ENCODE measurements at places on chromosomes 6 and 20. TPM values are rescaled to one million over a fixed set of nuclear protein-coding genes. Genes with fewer than 3 reads are reported as not detected.

FOXA2 gene
- 17.5 TPM for total RNA-seq

GRCh38 chr6:151431337-151431736, 20.6 kb downstream of the RMND1 start:
- no peak overlapping the region for H3K4me3 ChIP-seq
- DNase-seq, result no peak
- peaks cover 7% of the 10 kb centered on the region for H3K4me1 ChIP-seq
- H3K27ac ChIP-seq, result no peak overlapping the region
- peaks cover 27% of the 10 kb centered on the region for H3K36me3 ChIP-seq
- no peaks in the 10 kb centered on the region for H3K27me3 ChIP-seq

DNA sequence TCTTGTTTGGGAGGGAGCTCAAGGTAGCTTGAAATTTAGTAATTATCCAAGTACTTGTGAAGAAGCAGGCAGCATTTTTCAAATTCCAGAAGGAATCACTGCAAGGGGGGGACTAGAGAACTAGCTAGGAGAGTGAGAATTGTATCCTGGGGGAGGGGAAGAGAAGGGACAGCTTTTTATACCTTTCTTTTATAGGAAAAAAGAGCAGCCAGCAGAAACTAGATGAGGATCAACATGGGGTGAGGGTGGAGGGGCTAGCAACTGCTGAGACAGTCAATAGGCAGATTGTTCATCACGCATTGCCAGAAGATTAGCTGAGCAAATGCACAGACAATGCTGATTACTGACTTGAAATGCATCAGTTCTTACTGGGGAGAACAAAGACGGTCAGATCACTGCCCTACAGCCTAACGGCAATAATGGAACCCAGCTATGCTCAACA, 514.3 kb upstream of the CITED2 start:
- peak overlapping the region; percentile 8 for H3K4me3 ChIP-seq
- H3K4me1 ChIP-seq, result peaks cover 35% of the 10 kb centered on the region
- peak overlapping the region; percentile 47 for H3K27ac ChIP-seq
- DNase-seq, result no peak
- H3K36me3 ChIP-seq, result peaks cover 4% of the 10 kb centered on the region

DNA sequence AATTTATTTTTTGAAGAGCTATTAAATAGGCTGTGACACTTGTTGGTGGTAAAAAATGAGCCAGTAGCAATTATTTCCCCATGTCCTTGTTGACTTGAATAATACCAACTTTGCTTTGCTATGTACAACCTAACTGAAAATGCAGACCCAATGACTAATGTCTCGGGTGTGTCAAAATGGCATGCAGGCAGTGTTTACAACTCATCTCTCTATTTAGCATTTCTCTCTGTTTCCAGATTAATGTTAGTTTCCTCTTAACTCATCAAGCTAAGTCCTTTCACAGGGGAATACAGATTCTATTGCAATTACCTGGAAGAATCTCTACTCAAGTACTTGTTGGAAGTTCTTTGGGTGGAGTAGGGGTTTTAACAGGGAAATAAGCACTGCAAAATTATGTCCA, 504.4 kb downstream of the BCKDHB start:
- peak overlapping the region; percentile 63 for H3K27ac ChIP-seq
- no peak for DNase-seq
- no peaks in the 10 kb centered on the region for H3K27me3 ChIP-seq
- no peaks in the 10 kb centered on the region for H3K4me1 ChIP-seq
- peaks cover 4% of the 10 kb centered on the region for H3K36me3 ChIP-seq
- no peak overlapping the region for H3K4me3 ChIP-seq
